ENCODE measurements at places on chromosomes 4 and X.

GRCh38 chr4:82367438-82368097 is 6.2 kb downstream of the HNRNPD start:
- no peak for DNase-seq

GRCh38 chrX:63394872-63395271 is 43.7 kb upstream of the SPIN4 start:
- no peak for DNase-seq

- DNase-seq = no peak
These were observed 15.8 kb downstream of the NLGN3 start for GRCh38 chrX:71160475-71160874.

DNA sequence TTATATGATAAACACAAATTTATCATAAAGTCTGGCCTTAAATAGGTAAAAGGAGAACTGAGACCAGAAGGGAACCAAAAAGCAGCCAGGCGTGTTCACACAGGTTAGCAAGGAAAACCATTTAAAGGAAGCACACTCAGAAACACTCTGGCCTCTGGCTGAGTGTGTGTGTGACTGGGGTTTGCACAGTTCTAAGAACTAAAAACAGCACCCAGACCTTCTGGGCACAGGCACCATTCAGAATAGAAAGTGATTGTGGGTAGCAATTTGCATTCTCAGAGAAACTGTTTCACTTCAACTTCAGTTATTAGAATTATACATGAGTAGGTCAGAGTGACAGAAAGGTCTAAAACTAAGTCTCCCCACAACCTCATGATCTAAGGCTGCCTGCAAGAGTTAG is 10.0 kb downstream of the GPR82 start:
- DNase-seq = no peak

DNA sequence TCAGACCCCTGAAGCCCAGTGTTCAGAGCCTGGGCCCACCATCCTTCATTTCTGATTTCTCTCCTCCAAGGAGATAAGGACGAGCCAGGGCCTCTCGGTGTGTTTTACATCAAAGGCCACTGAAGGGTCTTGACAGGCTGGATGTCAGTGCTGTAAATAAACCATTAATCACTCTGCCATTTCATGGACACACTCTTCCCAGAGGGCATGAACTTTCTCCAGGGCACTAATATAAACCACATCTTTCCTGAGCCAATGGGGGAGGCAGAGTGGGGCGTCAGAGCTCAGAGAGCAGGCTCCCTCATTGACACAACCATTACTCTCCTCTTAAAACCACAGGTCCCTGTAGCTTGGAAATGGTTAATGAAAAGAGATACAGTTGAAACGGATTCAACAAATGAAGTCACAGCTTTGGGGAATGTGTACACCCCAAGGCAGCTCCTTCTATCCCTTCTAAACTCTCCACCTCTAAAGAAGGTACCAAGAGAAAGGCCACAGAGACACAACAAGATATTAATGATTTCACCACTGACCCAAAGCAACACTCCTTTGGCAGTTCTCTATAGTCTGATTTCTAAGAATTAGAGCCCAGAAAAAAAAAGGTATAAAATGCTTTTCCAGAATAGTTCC is 200.6 kb downstream of the CHIC2 start:
- no peak for DNase-seq

DNA sequence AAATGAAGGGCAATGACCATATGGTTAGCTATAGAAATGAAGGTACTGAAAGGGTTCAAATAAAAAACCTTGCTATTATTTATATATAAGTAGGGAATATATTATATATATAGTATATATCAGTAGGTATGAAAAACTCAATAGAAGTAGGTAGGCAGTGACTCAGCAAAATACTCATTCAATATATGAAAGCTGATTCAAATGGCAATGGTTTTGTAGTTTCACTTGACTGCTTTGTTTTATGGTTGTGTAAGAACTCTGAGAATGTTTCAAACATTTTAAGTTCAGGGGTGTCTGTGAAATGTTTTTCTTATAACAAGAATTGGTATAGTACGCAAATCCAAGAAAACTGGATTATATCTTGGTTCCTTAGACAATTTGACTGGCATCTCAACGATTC is 4.1 kb downstream of the ZNF280C start:
- no peak for DNase-seq

DNA sequence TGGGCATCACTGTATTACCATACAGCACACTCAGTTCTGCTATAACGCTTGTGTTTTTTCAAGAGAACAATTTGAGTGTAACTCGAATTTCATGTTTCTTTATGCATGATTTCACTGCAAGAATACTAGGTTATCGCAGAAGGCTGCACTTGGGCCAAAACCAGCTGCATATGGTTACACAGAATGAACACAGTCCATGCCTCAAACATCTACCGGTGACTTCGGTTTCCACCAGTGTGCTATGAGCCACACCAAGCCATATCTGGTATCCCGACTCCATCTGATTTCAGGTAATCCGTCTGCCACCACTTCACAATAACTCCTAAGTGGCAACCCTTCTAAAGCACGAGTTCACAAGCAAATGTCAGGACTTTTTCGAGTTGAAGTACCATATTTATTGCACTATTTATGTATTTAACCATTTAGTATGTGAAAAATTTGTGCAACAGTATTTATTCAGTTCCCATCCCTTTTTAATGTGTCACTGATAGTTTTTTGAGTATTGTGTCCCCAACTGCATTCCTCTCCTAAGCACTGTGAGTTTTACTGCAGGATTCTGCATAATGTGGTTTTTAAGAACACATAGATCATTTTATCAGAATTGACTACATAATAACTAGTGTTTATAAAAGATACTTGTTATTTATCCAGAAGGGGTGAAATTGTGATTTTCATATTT is 111.8 kb downstream of the APBB2 start:
- DNase-seq = no peak

- DNase-seq = no peak
These were observed 232.3 kb upstream of the TENM3 start for GRCh38 chr4:182010876-182011275.

GRCh38 chr4:2266181-2266580 is 4.3 kb upstream of the MXD4 start:
- no peak for DNase-seq

DNA sequence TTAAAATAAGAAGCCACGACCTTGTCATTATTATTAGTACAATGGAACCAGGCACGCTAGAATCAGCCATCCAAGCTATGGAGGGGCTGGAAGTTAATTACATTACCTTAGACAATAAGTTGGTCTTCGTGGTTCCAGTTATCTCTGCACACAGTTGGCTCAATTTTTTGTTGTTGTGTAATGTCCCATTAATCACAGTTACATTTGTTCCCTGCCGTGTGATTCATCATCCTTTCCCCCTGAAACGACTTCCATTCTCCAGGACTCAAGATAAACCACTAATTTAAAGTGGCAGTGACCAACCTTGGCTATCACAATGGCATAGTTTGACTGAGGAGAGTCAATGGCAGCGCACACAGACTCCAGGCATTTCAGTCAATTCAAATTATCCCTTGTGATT is 905.0 kb downstream of the RAB28 start:
- no peak for DNase-seq

GRCh38 chr4:25658357-25658771 is 2.7 kb downstream of the SLC34A2 start:
- no peak for DNase-seq

DNA sequence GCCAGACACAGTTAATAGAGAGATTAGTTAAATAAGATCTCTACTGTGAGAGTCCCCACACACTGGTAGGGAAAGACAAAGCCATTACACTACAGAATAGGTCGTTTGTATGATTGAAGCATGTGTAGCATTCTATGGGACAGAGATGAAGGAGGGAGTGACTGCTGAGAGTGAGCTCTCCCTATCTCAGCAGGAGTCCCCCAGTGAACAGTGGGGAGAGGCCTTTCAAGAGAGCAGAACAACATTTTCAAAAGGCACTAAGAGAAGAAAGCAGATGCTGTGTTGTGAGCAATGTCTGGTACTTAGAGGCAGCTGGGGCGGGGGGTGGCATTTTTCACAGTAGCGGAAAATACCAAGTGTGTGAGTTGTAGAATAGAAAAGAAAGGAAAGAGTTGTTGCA is 413.6 kb downstream of the AFF2 start:
- no peak for DNase-seq

DNA sequence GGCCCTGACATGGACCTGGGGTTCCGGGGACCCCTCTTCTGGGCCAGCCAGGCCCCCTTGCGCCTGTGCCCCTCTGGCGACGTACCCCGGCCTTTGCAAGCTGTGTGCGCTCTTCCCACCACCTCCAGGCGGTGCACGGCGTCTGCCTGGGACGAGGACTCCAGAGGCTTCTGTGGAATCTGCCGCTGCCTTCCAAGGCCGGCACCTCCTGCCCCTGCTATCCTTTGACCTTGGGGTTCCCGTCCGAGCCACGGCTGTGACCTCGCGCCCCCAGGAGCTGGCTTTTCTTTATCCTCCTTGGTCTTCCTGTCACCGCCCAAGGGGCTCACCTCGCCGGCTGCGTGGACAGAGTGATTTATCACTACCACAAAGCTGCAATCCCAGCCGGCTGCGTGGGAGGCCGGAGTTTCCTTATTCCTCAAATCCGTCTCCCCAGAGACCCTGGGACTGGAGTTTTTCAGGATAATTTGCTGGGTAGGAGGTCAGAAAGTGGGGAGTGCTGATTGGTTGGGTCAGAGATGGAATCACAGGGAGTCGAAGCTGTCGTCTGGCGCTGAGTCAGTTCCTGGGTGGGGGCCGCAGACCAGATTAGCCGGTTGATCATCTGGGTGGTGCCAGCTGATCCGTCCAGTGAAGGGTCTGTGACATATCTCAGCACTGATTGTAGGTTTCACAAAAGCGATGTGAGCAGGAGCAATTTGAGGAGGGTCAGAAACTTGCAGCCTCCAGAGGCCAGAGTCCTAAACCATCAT is 19.8 kb upstream of the PLCXD1 start:
- no peak for DNase-seq

- no peak for DNase-seq
These were observed 288.3 kb downstream of the CHIC1 start for GRCh38 chrX:73851014-73852009.

DNA sequence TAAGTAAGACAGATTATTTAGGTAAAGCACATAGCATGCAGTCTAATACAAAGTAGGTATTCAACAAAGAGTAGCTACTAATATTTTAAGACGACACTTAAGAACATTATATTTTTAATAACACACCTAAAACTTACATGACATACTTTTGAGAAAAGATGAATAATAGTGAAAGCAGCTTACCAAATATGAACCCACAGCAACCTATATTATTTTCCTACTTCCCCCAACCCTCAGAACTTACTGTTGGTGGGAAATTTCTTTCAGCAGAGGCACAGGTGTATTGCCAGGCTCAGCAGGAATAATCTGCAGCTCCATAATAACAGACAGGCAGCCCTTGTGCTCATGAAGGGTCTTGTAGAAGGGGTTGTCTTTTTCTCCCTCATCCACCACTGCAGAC is 498.9 kb downstream of the GLUD2 start:
- no peak for DNase-seq

GRCh38 chrX:37817579-37817978 is 29.8 kb downstream of the DYNLT3 start:
- DNase-seq = no peak

GRCh38 chrX:47226071-47226470 is 6.7 kb upstream of the USP11 start:
- no peak for DNase-seq

DNA sequence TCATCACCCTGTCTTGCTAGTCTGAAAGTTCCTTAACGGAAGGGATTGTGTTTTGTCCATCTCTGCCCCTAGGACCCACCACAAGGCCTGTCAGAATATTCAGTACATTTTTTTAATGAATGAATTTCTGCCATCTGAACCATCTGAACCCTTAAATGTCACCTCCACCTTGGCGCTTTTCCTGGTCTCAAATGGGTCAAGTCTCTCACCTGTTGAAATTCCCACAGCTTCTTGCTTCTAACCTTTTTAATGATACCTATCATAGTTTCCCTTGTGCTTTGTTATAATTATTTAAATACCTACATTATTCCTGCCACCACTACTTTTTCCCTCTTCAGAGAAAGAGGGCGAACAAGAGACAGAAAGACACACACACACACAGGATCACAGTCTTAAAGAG is 48.0 kb downstream of the SHROOM4 start:
- DNase-seq = no peak

- DNase-seq = peak; percentile 23
These were observed at the start of gene RAB33B for GRCh38 chr4:139454111-139455045. Gene RAB33B, plus strand, starts transcription at chr4:139454121. Its CDS starts 75 bp downstream, at chr4:139454196.

GRCh38 chr4:47031751-47032404 is 511 bp downstream of the GABRB1 start:
- peak; percentile 51 for DNase-seq

- DNase-seq = no peak
These were observed 189.5 kb upstream of the GPC4 start for GRCh38 chrX:133604801-133605200.

DNA sequence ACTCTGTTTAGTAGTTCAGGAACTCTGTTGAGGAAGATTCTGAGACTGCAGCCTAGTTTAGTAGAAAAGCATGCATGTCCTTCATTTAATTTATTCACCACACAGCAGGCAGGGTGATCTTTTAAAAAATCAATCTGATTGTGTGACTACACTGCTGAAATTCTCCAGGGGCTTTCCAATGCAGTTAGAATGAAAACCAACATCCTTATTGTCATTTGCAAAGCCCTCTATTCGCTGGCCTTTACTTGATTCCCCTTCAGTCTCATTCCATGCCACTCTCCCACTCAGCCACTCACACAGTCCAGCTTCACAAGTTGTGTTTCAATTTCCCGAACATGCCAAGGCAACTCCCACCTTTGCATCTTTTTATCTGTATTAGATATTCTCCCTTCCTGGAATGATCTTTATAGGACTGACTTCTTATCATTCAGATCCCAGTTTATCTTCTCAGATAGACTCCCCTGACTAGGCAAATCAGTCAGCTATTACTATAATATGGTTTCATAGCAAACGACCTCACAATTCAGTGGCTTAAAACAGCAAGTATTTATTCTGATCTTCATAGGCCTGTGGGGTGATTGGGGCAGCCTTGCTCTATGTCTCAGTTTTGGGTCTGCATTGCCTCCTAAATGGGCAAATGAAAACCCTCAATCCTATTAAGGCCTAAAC is 21.3 kb upstream of the FTHL17 start:
- no peak for DNase-seq

- no peak for DNase-seq
These were observed 4.8 kb downstream of the AREG start for GRCh38 chr4:74449571-74450297.

GRCh38 chr4:152430507-152430906 is 105.4 kb downstream of the FBXW7 start:
- no peak for DNase-seq

DNA sequence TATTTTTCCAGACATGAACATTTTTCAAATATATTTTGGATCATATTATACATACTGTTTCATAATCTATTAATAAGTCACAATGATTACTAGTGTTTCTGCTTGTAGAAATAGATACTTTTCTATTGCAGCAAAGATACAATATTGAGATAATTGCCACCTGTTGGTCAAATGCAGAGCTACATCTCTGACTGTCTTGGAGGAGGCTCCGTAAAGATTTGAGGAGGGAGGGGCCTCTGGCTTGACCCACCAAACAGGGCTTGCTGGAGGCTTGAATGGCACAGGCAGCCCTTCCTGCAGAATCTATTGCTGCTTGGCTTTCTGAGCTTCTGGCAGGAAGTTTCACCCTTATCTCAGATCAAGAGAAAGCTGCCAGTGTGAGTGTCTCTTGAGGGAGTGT is 99.3 kb upstream of the ARMCX2 start:
- DNase-seq = peak; percentile 6

- no peak for DNase-seq
These were observed 230.8 kb downstream of the INPP4B start for GRCh38 chr4:142615324-142615665.

GRCh38 chrX:69430785-69431184 is 73.3 kb upstream of the NALF2 start:
- DNase-seq = no peak

All from large intestine (tissue), 12 donors.